ENCODE measurements at places on chromosomes 3 and 15.

GRCh38 chr3:27559835-27560234 is 75.7 kb upstream of the SLC4A7 start:
- no peak for DNase-seq

- no peak for DNase-seq
Observed at GRCh38 chr3:38970851-38971638, 80.7 kb downstream of the SCN11A start.

DNA sequence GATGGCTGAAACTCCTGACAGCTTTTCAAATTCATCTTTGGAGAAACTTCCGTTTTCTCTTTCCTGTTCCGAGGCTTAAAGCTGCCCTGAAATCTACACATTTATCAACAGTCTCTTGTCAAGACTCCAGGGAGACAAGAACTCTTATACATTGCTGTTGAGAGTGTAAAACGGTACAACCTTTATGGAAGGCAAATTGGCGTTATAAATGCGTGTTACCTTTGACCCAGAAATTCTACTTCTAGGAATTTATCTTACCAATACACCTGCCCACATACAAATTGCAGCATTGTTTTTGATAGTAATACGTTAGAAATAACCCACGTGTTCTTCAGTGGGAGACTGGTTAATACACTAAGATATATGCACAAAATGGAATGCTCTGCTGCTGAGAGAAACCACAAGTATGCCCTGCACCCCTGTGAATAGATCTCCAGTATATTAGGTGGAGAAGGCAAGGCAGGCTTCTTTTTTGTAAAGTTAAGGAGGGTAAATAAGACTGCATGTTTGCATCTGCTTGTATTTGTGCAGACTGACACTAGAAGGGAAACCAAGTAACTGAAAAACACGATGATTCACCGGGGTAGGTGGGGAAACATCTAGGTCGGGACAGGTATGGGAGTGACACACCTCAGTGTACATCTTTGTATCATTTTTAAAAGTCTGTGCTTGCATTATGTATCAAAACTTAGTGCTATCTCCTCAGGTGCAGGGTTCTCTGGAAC is 97.5 kb downstream of the IGF1R start:
- no peak for DNase-seq

DNA sequence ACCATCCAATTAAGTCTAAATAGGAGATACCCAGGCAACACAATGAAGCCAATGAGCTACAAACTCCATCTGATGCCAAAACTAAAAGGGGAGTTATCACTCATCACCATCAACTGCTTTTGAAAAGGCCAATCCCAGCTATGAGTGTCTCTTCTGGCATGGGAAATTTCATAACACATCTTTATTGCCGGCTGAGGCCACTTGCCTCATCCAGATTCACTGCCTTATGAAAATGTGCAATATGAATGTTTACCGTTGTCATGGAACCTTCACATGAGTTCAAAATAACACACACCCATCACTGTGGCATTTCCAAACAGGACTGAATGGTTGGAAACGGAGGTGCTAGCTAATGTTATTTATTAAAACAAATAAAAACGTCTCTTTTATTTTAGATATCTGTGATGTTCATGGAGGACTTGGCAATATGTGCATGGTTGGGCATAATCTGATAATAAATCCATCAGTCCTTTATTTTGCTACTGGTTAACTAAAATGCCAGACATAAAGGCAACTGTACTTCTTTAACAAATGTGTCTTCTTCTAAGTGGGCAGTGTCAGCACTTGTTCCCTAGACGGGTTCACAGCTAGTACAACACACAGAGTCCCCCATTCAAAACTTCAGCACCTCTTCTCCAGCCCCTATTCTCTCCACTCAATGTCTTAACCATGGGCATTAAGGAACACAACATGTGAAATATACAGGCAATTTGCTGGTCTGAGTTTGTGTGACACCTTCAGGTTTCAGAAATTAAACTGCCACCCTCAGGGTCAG is 143.9 kb downstream of the MAGI1 start:
- no peak for DNase-seq

Data from GOT3 (cell line).